HuH-7.5 (cell line): ENCODE measurements at places on chromosomes 5 and 9.

- DNase-seq: no peak
These were observed 5.0 kb downstream of the LAMC3 start for GRCh38 chr9:131013771-131014676.

DNA sequence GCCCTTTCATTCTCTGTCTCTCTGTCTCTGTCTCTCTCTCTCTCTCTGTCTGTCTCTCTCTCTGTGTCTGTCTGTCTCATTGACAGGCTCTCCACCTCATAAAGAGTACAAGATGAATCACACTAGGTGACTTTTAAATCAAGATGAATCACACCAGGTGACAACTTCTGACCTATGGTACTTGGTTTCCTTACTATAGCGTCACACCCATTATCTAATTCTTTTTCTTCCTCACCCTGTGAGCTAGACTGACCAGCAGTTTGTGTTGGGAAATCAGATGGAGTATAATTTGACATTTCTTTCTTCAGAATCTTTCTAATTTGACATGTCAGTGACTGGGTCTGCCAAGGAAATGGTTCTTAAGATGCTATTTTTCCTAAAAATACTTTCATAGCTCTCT, 232.9 kb downstream of the ARRDC3 start:
- no peak for DNase-seq

DNA sequence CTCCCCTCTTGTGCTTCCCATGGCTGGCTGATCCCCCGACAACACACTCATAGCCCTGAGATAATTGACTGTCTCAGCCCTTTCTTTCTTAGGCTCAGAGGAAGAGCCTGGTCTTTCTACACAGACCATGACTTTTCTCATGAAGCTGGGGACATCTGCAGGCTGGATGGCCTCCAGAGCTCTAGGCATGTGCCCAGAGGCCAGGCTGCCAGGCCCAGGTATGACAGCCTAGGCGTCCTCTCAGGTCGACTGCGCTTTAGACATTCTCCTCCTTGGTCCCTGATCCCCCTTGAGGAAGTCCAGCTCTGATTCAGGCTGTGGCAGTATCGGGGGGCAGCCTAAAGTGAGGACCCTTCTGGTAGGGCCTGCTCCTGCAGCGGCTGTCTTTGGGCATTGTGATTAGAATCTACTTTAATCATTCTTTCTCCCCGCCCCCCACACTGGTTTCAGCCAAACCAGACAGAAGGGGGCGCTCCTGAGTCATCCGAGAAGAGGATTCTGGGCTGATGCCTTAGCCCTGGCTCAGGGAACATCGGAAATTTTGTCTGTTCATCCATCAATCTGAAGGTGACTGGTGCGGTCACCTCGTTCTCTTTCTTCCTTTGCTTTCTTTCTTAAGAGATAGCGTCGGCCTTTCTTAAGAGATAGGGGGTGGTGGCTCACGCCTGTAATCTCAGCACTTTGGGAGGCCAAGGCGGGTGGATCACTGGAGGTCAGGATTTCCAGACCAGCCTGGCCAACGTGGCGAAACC, 66.5 kb upstream of the HSPA9 start:
- DNase-seq: peak; percentile 53

GRCh38 chr5:93576994-93577853, 3.8 kb downstream of the NR2F1-AS1 start:
- peak; percentile 53 for DNase-seq

DNA sequence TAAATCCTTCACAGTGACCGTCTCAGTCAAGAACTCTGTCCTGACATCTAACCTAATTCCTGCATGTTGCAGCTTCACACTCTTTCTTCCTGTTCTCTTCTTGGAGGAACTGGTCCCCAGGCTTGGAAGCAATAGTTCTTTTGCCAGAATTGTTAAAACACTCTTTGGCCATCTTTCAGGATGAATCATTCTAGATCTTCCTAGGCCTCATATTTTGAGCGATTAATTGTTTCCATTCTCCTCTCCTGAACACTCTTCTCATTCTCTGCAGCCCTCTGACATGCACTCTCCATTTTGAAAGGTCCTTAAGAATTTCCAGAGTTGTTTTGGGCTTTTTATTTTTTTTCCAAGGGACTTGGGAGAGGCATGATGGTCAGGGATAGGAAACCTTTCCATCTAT, 85.8 kb downstream of the FAM114A2 start:
- no peak for DNase-seq

GRCh38 chr9:124277420-124277819, 19.7 kb downstream of the NEK6 start:
- no peak for DNase-seq

DNA sequence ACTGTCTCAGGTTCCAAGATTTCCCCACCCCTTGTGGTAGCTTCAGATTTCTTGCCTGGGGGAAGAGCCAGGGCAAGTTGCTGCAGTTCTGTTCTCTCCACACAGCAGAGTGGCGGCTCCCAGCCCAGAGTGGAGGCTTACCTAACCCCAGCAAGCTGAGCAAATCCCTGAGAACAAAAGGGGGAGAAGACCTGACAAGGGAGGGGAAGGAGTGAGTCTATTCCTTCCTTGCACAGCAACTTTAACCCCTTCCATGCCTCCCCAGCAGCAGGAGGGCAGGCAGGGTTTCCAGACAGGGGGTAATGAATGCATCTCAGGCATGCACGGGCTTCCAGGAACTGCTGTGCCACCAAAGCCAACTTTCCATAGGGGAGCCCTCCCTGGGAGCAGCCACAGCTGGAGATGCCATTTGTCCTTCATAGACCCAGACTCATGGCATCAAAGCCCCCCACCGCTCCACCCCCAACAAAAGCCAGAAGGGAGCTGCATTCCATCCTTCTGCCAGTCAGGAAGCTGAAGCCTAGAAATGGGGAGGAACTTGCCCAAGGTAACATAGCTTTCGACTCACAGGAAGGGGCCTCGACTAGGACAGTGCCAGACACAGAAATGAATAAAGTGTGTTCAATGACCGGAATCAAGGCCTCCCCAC, 28.8 kb upstream of the FAT2 start:
- DNase-seq: no peak

DNA sequence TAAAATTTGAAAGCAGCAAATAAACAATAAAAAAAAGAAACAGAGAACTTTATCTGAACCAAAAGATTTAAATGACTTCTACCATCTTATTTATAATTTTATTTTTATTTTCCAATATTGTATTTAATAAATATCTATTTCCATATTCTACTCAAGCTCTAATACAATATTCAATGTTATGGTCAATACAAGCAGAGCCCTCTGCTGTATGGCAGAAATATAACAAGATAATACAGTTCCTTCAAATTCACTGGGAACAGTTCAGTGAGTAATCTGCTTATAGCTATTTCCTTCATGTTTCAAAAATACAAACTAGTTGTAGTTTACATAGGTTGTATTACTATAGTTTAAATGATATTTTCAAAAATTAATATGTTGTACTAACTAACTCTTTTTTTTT, 332.7 kb downstream of the PRDM9 start:
- DNase-seq: no peak

GRCh38 chr9:37790096-37790495, 5.2 kb upstream of the EXOSC3 start:
- no peak for DNase-seq

DNA sequence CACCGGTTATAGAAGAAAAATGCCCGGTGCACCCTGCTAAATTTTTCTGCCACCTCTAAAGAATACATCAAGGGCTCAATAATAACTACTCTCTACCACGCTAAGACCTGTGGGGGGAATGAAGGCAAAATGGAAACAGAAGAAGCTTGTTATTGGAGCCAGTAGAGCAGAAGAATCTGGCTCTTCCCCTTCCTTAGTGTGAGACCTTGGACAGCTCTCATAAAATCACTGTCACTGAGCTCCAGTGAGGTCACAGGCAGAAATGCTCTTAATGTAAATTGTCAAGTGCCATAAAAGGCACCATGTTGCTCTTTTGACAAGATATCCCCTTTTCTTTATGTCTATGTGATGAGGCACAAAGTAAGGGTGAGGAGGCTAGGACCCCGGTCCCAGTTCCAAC, 74.4 kb downstream of the ASTN2 start:
- no peak for DNase-seq

GRCh38 chr5:100424017-100424416, 111.2 kb upstream of the FAM174A start:
- DNase-seq: no peak

GRCh38 chr9:1332156-1332555, 282.0 kb downstream of the DMRT2 start:
- DNase-seq: no peak

GRCh38 chr9:113746486-113746885, 129.6 kb upstream of the ZNF618 start:
- no peak for DNase-seq

DNA sequence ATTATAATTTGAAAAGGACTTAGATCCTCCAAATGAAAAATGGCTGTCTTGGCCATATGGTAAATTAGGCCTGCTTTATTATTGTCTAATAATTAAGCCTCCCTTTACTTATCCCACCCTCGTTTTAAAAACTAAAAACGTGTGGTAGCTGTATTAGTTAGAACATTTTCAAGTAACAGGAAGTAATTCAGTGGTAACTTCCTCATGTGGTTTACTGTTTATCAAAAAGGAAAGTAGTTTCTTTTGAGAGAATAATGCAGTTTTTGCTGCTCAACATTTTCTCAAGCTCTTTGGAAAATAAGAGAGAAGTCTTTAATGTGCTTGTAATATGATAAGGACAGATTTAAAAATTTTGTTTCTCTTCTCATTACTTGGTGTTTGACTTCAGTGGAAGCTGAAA, 26.0 kb downstream of the ZCCHC7 start:
- DNase-seq: no peak

DNA sequence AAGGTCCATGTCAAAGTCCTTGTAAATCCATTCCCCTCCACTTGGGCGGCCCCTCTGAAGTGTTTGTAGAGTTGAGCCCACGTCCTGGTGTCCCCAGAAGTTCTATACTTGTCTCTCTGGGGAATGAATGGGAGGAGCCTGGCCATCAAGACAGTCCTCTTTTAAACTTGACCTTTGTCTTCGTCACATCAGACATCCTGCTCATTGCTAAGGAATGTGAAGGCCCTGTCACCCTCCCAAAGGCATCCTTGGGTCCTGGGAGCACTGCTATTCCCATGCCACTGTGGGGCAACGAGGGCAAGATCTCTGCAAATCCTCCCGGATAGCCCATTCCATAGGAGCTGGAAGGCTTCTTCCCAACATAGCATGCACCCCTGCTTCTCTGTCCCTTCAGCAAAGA, 235.5 kb downstream of the SLIT3 start:
- DNase-seq: no peak

GRCh38 chr9:91896513-91897121, 53.4 kb downstream of the ROR2 start:
- no peak for DNase-seq

DNA sequence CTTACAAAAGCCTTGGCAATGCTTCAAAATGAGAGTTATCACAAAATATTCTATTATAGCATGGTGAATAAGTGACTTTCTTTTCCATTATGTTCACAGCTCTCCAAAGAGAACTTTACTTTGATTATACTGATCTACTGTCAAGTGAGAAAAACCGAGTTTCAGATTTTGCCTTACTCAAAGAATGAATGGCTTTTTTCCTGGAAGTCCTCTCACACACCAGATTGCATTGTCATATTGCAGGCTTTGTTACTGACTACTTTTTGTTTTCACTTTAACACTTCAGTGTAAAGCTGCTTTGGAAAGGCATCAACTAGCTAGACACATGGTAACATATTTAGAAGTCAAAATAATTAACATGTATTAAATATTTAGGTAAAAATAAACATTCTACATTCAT, 765.2 kb upstream of the NUDT12 start:
- no peak for DNase-seq

DNA sequence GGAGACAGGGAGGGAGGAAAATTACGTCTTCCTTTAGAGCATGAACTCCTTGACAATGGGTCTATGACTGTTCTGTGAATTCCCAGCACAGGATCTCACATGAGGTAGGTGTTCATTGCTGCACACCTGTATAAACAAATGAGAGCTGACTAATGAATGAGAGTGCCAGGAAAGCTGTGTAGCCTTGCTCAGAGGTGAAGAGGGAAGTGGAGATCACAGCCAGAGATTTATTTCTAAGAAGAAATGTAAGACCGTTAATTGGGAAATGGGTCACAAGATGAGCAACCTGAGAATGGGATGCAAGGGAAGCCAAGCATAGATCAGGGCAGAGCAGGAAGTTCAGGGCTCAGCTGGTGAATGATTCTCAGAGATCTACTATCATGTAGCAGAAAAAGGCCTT, 295.1 kb downstream of the CDK5RAP2 start:
- DNase-seq: no peak

DNA sequence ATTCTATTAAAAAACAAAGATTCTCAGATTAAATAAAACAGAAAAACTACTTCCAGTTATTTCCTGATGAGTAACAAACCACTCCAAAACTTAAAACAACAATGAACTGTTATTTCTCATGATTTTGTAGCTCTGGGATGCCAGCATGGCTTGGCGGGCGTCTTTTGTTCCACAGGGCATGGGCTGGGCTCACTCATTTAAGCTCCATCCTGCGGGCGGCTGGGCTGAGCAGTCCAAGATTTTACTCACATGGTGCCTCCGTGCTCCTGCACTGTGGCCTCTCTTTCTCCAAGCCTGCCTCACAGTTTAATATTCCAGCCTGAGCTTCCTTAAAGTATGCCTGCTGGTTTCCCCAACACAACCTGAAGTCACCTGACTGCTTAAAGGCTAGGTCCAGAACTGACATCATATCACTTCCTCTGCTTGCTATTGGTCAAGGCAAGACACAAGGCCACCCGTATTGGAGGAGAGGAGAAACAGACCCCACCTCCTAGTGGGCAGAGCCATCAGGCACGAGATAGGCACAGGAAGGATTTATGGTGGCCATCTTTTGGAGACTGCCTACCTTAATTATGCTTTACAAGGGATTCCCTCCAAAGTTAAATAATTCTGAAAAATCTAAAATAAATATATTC, 41.6 kb upstream of the ZBTB43 start:
- no peak for DNase-seq
